B cell (primary cell): ENCODE measurements at places on chromosomes 11 and 22.

DNA sequence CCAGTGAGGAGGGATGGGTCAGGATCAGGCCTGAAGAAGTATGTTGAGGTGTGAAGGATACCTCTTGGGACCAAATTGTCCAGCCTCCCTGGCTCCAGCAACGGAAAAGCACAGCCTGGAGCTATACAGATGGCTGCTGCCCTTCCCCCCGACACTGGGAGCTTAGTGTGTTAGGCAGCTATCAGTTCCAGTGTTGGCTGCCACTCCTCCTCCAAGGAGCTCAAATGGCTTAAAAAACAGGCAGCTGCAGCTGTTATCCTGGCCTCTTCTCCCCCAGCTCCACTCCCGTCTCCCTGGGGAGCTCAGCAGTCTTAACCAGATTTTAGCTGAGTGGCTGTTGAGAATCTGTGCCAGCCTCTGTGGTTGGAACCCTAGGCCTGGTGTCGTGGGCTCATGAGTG lies 225.0 kb downstream of the JRKL start:
- H3K36me3 ChIP-seq = no peaks in the 10 kb centered on the region
- no peak overlapping the region for H3K27ac ChIP-seq
- no peak overlapping the region for H3K4me3 ChIP-seq

DNA sequence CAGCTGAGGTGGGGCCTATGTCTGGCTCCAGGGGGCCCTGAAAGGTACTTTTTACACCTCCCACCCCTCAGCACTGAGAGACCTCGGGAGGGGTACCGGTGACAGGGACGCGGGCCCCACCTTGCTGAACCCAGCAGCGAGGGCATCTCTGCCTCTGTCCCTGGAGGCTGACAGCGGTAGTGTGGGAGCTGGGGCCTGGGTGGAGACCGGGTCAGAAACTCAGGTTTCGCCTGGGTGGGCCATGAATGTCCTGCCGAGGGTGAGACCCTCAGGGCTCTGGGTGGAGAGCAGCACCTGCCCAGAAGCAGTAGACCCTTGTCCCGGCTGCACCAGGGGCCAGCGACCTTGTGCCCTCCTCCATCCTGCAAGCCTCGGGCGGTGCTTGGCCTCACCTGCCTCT lies 22.2 kb downstream of the PTDSS2 start:
- H3K4me1 ChIP-seq = no peaks in the 10 kb centered on the region
- DNase-seq = no peak
- H3K27me3 ChIP-seq = no peaks in the 10 kb centered on the region

DNA sequence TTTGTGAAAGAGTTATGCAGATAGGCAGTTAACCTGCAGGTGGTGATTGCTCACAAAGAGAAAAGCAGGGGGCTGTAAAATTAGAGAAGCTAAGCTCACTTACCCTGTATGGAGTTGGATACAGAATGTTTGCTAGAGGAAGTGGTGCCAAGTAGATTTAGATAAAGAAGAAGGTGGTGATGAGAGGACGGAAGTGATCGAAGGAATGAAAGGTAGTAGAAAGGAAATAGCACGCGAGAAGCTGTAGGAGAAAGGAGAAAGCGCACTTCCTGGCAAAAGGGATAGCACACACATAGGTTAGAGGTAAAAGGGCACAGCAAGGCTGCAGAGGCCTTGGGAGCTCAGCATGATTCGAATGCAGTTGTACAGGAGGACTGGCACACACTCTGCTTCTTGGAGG lies 87.3 kb upstream of the CTSC start:
- DNase-seq = no peak
- no peak overlapping the region for H3K4me3 ChIP-seq
- H3K4me1 ChIP-seq = no peaks in the 10 kb centered on the region
- H3K27ac ChIP-seq = no peak overlapping the region
- no peaks in the 10 kb centered on the region for H3K27me3 ChIP-seq

DNA sequence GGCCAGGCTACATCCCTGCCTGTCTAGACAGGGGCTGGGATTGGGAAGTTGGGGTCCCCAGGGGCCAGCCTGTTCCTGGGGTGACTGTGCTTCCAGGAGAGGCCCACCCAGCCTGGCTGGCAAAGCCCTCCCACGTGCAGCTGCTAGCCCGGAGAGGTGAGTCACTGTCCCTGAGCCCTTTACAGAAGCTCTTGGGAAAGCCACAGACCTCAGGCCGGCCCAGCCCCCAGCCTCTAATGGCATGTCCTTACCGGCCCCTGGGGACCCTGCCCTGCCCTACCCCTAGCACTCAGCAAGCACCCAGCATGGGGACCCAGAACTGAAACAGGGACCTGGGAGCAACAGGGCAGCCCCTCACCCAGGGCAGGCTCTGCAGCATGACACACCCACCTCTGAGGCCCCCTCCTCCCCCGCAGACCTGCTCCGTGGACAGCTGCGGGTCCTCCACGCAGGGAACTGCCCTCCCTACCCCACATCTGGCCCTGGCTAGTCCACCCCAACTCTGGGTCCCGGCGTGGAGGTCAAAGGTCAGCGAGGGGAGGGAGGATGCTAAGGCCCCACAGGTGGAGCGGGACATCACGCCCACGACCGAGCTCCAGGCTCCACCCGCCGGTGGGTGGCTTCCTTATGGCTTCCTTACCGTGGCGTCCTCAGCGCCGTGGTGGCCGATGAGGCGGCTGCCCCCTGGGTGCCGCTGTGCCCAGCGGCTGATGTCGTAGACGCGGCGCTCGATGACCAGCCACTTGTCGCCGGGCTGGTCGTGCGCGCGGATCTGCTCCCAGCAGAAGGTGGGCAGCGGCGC lies 615 bp downstream of the FADS3 start:
- peak overlapping the region; percentile 81 for H3K4me3 ChIP-seq
- H3K27me3 ChIP-seq = no peaks in the 10 kb centered on the region
- peak; percentile 61 for DNase-seq
- peaks cover 29% of the 10 kb centered on the region for H3K4me1 ChIP-seq
- no peaks in the 10 kb centered on the region for H3K36me3 ChIP-seq
- peak overlapping the region; percentile 91 for H3K27ac ChIP-seq

DNA sequence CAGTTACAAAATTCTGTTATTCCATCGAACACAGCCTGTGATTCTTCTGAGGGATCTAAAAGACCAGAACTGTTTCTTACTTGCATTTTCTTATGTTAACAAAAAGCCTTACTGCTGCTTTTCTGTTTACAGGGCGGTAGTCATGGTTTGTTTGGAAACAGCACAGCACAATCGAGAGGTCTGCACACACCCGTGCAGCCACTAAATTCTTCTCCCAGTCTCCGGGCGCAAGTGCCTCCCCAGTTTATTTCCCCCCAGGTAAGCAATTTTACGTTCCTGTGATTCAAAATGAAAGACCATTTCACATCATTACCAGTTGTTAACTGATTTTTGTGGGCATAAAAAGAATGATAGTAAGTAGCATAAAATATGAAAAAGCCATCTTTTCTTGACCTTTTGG lies 60.8 kb upstream of the ADSL start:
- H3K27ac ChIP-seq = no peak overlapping the region
- no peak overlapping the region for H3K4me3 ChIP-seq
- no peaks in the 10 kb centered on the region for H3K27me3 ChIP-seq
- no peak for DNase-seq

- no peak overlapping the region for H3K4me3 ChIP-seq
- no peak overlapping the region for H3K27ac ChIP-seq
- peak; percentile 61 for DNase-seq
- H3K27me3 ChIP-seq = peaks cover 39% of the 10 kb centered on the region
- peaks cover 11% of the 10 kb centered on the region for H3K4me1 ChIP-seq
- no peaks in the 10 kb centered on the region for H3K36me3 ChIP-seq
These were observed 19.3 kb downstream of the MTFP1 start for GRCh38 chr22:30444632-30445437.

GRCh38 chr22:30104501-30105156 lies 24.4 kb downstream of the HORMAD2 start:
- no peaks in the 10 kb centered on the region for H3K36me3 ChIP-seq
- no peaks in the 10 kb centered on the region for H3K4me1 ChIP-seq
- H3K27ac ChIP-seq = no peak overlapping the region
- H3K4me3 ChIP-seq = no peak overlapping the region

DNA sequence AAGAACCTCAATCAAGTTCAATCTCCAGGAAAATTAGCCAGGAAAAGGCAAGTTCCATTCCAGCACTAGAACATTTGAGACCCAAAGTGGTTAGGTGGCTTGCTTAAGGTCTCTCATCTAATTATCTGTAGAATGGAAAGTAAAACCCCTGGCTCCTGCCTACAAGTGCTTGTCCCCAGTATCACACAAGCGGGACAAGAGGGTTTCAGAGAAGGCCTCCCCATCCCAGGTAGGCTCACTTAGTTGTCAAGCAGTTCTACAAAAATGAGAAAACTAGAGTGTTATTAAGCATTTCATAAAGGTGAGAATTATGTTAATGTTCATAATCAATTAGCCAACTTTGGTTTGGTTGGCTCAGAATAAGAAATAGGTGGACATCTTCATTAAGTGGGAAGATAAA lies 5.5 kb downstream of the POU2AF1 start:
- no peak for DNase-seq
- H3K27me3 ChIP-seq = no peaks in the 10 kb centered on the region
- peaks cover 89% of the 10 kb centered on the region for H3K4me1 ChIP-seq
- peaks cover 53% of the 10 kb centered on the region for H3K36me3 ChIP-seq
- no peak overlapping the region for H3K4me3 ChIP-seq

GRCh38 chr22:41217553-41218157 lies 12.5 kb downstream of the L3MBTL2 start:
- no peaks in the 10 kb centered on the region for H3K27me3 ChIP-seq
- H3K27ac ChIP-seq = peak overlapping the region; percentile 44
- DNase-seq = peak; percentile 57
- peaks cover 40% of the 10 kb centered on the region for H3K36me3 ChIP-seq
- peaks cover 8% of the 10 kb centered on the region for H3K4me1 ChIP-seq

DNA sequence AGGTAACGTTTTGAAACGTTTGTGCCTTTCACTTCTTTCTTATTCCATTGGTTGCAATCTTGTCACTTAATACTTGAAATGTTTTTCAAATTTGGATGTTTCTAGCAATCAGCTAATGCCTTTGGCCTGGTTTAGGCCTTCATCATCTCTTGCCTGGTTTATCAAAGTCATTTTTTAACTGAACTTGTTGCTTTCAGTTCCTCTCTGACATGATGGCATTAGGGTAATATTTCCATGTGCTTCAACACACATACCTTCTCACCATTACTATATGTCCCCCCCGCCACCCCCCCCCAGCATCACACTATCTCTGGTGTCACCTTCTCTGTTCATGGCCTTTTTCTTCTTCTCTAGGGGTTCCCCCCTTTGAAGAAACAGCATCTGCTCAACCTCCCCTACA lies 1.5 kb upstream of the SYT9 start:
- DNase-seq = no peak
- H3K27ac ChIP-seq = no peak overlapping the region
- no peak overlapping the region for H3K4me3 ChIP-seq
- H3K36me3 ChIP-seq = no peaks in the 10 kb centered on the region
- peaks cover 10% of the 10 kb centered on the region for H3K4me1 ChIP-seq
- H3K27me3 ChIP-seq = peaks cover 36% of the 10 kb centered on the region

- no peak for DNase-seq
- no peak overlapping the region for H3K27ac ChIP-seq
- peaks cover 4% of the 10 kb centered on the region for H3K27me3 ChIP-seq
These were observed 76.2 kb downstream of the ZBTB16 start for GRCh38 chr11:114135737-114136151.

- H3K27ac ChIP-seq = no peak overlapping the region
- peaks cover 71% of the 10 kb centered on the region for H3K4me1 ChIP-seq
- no peaks in the 10 kb centered on the region for H3K27me3 ChIP-seq
- peak; percentile 90 for DNase-seq
- no peak overlapping the region for H3K4me3 ChIP-seq
These were observed 4.2 kb downstream of the VPS26B start for GRCh38 chr11:134228625-134229024.

DNA sequence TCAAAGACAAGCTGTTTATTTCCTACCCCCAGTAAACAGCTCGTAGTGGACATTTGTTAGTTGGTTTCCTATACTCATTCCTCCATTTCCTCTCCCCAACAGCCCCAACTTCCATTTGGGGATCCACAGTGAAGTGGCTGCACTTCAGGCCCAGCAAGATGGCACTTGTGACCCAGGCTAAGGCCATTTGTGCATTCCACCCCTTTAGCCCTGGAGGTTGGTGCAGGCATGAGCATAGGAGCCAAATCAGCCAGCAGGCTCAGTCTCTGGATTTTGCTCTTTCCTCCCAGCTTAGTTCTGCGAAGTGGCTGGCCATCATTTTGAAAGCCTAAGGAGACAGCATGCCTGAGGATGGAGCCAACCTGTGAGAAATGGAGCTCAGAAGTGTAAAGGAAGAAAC lies 122.9 kb downstream of the MPPED2 start:
- no peak overlapping the region for H3K4me3 ChIP-seq
- H3K27ac ChIP-seq = no peak overlapping the region
- H3K36me3 ChIP-seq = no peaks in the 10 kb centered on the region

GRCh38 chr11:44661311-44661717 lies 65.4 kb upstream of the TSPAN18 start:
- H3K4me1 ChIP-seq = no peaks in the 10 kb centered on the region
- H3K27me3 ChIP-seq = no peaks in the 10 kb centered on the region
- H3K36me3 ChIP-seq = no peaks in the 10 kb centered on the region
- no peak for DNase-seq
- no peak overlapping the region for H3K27ac ChIP-seq

- peaks cover 10% of the 10 kb centered on the region for H3K27me3 ChIP-seq
- DNase-seq = no peak
- no peak overlapping the region for H3K4me3 ChIP-seq
- no peaks in the 10 kb centered on the region for H3K4me1 ChIP-seq
- H3K36me3 ChIP-seq = no peaks in the 10 kb centered on the region
- H3K27ac ChIP-seq = no peak overlapping the region
These were observed 57.6 kb upstream of the NECTIN1 start for GRCh38 chr11:119786431-119787073.

GRCh38 chr11:6844356-6844755 lies 1.1 kb upstream of the OR10A5 start:
- no peaks in the 10 kb centered on the region for H3K27me3 ChIP-seq
- H3K4me3 ChIP-seq = no peak overlapping the region
- no peaks in the 10 kb centered on the region for H3K36me3 ChIP-seq
- H3K4me1 ChIP-seq = no peaks in the 10 kb centered on the region
- DNase-seq = no peak

DNA sequence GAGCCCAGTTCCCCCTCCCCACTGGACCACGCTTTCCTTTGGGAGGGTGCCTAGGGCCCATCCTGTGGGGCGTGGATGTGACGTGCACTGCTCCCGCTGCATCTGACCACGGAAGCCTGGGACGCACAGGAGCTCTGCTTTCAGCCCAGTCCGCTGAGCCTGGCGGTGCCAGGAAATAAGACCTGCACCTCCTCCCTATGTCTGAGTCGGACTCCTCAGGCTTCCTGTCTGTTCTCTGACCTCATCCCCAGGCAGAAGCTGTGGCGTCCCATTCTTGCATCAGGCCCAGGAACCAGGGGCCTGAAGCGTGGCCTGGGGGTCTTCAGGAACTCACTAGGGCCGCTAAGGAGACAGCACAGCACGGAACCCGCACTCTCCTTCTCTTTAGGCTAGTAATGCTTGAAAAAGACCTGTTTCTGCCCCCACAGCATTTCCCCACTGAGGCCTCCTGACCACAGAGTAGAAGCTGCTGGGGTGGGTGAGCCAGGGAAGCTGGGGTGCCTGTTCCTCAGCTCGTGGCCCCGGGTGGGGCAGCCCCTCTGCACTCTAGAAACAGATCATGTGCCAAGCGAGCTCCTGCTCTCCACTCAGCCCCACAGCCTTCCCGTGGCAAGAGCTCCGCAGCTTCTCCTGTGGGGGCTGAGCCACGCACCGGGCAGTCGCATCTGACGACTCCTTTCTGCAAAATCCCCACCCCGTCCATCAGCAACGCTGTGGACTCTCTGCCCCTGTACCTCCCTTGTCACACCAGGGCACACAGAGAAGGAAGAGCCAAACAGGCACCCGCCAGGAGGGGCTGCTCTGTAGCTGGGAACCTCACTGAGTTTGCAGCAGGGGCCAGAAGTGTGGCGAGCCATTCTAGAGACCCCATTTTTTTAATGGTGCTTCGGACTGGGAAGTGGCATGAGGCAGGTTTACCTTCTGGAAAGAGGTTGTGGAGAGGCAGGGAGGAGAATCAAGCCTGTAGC lies 22.6 kb downstream of the MOV10L1 start:
- no peaks in the 10 kb centered on the region for H3K4me1 ChIP-seq
- H3K27ac ChIP-seq = no peak overlapping the region
- no peak for DNase-seq
- H3K4me3 ChIP-seq = no peak overlapping the region
